Endodermal cell (in vitro differentiated cells): ENCODE measurements at places on chromosomes 13 and 19. TPM values are rescaled to one million over a fixed set of nuclear protein-coding genes. Genes with fewer than 3 reads are reported as not detected.

Gene TJP3
- total RNA-seq: 15.3 and 15.7 TPM in 2 replicates

DNA sequence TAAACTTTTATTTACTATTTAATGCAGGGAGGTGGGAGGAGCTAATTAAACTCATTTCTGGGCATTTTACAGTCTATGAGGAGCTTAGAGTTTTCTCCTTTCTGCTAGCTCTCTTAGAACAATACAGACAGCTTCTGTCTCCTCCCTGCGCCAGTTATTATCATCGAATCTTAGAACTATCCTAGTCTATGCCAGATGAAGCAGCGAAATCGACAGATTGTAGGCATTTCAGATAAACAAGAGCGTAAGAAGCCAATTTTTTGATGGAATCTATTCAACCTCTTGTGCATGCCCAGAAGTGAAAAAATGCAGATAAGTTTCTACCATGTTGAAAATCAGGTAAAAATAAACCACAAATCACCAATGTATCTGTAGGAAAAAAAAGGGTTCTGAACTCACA, 297.1 kb downstream of the KLF12 start:
- no peak for DNase-seq

Gene THOP1
- total RNA-seq: 98.9 to 170 TPM (median 153 TPM) in 3 replicates

DNA sequence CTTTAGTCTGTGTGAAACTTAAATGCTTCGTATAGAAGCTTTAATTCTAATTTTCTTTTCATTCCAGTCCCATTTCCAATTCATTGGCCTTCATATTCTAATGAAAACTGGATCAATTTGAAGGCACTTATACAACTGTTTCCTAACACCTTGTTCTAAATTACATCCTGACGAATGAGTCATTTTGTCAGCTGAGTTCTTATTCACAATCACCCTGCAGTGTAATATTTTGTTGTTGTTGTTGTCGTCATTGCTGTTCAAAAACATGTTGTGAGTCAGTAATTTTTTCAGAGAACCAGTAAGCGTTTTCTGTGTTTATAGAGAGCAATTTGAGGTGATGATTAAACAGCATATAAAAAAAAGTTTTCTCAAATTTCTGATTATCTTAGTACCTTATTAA, 290.0 kb downstream of the PCDH9 start:
- no peak for DNase-seq

Gene FLT3
- 0.13 and 0.27 TPM in 2 replicates for total RNA-seq

Gene LGALS14
- total RNA-seq: 0.77 TPM in 1 of 2 replicates, not detected in the other

DNA sequence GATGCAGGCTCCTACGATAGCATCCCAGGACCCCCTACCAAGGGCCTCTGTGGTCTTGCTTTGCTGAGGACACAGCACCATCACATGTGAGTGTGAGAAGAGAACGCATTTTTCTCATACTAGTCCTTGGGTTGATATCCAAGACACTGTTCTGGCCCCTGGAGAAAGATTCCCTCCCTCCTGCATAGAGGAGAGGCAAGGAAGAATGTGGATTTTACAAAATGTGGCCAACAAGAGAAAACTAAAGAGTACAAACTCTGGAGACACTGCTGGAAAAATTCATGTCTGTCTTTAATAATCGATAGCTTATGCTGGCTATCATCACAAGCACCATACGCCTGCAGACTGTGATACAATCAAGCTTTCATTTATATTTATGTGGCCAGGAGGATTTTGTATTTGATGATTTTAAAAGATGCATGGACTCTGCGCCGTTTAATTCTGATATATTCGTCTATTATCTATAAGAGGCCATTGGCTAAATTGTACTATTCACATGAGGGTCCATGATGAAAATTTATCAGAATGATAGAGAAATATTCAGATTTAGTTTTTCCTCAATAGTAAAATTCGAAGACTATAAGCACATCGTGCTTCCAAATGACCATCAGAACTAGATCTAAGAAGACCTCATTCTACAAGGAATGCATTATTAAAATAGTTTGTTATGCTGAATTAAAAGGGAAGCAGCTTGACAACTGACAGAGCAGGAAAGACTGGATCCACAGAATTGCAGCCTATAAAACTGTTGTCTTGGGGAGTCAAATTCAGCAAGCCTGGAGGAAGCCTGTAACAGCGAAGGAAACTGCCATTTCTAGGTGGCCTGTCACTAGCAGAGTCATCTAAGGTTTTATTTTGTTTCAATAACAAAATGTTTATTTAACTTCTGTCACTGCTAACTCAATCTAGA, 578.7 kb downstream of the DIAPH3 start:
- no peak for DNase-seq
